HepG2 (cell line): ENCODE measurements at places on chromosomes 16 and 17. TPM values are rescaled to one million over a fixed set of nuclear protein-coding genes. Genes with fewer than 3 reads are reported as not detected.
A peak's percentile ranks its signal among the peaks of the same experiment; 100 is the strongest.

- no peak for DNase-seq
These were observed 695.9 kb upstream of the CDH8 start for GRCh38 chr16:62732092-62732491.

DNA sequence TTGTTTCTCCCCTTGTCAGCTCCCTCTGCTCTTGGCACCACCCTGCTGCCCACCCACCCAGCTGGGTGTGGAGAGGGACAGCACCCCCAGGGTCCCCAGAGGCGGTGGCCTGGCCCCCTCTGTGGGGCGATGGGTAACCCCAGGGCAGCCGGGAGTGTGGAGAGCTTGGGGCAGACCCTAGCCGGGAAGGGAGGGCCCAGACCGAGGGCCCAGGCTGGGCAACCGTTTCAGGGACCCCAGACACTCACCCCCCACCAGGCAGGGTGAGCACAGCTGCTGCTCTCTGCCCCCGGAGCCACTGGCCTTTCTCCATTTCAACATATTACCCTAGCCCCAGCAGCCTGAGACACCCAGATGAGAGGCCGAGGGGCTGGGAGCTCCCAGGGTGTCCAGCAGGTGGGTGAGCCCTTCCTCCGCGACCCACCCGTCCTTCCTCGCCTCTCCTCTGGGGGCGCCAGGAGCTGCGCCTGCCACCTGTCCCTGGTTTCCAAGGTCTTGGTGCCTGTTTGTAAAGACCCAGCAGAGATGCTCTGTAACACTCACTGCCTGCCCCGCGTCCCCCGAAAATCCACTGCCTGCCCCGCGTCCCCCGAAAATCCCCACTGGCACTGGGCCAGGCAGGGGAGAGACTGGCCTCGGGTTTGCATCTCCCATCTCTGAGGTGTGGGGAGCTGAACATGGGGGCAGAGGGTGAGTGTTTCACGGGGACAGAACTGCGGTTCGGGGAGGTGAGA, 45.4 kb downstream of the BAHCC1 start:
- DNase-seq, result peak; percentile 67

Gene SGCA
- polyA plus RNA-seq, result not detected in 2 replicates

Gene DLG4
- 3.9 and 4.3 TPM in 2 replicates for polyA plus RNA-seq

Gene KRTAP4-16
- not detected in 2 replicates for polyA plus RNA-seq

DNA sequence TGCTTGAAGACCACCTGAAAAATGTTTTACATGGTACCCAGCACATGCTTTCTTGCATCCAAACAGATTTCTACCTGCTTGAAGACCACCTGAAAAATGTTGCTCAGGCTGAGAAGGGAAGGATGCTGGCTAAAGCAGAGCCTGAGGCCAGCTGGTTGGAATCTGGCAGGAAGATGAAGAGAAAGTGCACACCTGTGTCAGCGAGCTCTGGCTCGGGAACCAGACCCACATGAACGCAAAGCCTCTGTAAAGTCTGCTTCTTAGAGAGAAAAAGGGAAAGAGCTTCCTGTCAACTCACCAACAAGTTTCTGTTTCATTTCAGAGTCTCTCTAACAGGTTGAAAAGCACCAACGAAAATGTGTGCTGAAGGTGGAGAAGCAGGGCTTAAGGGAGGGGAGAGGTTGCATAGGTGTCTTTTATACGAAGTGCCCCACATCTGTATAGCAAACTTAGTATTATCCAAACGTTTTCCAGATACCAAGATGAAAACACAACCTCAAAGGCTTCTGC, 226.0 kb downstream of the TOX3 start:
- no peak for DNase-seq

GRCh38 chr17:41530062-41531048, 2.2 kb upstream of the KRT19 start:
- peak; percentile 85 for DNase-seq

DNA sequence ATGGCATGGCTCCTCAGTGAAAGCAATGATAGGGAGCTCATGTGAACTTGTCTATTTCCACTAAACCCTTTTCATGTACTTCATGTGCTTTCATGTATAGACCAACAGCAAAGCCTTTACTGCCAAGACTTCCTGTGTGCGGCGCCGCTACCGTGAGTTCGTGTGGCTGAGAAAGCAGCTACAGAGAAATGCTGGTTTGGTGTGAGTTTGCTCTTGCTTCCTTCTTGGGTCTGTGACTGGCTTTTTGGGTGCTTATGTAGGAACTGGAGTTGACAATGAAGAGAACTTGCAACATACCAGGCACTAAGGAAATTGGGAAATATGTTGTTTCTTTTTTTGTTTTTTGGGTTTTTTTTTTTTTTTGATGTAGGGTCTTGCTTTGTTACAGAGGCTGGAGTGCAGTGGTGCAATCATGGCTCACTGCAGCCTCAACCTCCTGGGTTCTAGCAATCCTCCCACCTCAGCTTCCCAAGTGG, 5.7 kb downstream of the SNX11 start:
- DNase-seq, result no peak

GRCh38 chr17:82710499-82711232, 5.8 kb upstream of the FN3KRP start:
- DNase-seq, result no peak

DNA sequence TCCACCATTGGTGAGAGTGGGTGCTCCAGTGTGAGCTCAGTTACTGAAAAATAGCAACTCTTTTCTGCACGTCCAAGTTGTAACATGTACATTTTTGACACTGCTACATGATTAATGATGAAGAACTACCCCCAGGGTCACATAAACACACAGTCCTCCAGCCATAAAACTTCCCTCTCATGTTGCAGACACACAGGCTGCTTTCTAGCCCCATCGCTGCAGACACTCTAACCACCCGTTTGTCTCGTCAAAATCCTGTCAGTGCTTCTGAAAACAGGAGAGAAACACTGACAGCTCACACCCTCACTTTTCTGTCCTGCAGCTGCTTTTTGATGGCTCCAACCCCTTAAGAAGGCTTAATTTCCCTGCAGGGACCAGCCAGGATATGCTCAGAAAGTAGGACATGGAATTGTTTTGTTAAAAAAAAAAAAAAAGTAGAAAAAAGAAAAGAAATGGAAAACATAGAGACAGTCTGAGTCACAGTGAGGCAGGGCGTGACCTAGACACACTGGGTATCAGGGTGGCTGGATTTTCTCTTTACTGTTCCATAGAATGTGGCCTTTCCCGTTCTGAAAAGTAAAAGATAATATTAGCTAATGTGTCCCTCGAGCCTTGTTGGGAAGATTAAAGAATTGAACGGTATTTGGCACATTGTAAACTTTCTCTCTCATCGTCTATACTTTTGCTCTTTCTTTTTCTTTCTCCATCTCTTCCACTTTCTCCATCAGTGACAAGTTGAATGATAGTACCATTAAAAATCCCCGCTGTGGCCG, 20.7 kb upstream of the CCL5 start:
- DNase-seq, result no peak

Gene RAB34
- not detected in 2 replicates for polyA plus RNA-seq

- peak; percentile 92 for DNase-seq
These were observed 5.2 kb upstream of the NUBP1 start for GRCh38 chr16:10738231-10739077.
